ENCODE measurements at places on chromosomes 3 and 15.

GRCh38 chr3:145182196-145182911 lies 978.6 kb downstream of the PLOD2 start:
- DNase-seq = no peak

DNA sequence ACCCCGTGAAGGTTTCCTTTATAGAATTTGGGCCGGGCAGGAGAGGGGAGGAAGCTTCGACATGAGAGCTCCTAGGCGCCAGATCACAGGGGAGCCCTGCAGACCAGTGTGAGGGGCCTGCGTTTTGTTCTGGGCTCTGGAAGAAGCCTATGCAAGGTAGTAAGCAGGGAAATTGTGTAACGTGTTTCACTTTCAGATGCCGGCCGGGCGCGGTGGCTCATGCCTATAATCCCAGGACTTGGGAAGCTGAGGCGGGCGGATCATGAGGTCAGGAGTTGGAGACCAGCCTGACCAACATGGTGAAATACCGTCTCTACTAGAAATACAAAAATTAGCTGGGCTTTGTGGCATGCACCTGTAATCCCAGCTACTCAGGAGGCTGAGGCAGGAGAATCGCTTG lies 65.2 kb downstream of the GABRG3 start:
- DNase-seq = no peak

DNA sequence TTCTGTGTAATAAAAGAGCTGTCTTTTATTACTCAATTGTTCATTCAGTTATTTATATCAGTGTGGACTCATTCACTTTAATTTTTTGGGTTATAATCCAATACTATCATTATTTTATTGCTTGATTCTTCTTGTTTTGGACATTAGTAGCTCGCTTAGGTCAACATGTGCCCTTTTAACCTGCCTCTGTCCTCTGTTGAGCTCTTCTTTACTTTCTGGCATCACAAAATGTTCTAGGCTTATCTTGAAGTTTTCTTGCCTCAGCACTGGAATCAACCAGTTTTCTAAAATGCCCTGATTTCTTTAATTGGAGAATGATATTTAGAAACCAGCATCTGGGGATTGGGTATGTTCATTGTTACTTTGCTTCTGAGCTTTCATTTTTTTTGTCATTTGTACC lies 82.2 kb downstream of the LEKR1 start:
- DNase-seq = no peak

DNA sequence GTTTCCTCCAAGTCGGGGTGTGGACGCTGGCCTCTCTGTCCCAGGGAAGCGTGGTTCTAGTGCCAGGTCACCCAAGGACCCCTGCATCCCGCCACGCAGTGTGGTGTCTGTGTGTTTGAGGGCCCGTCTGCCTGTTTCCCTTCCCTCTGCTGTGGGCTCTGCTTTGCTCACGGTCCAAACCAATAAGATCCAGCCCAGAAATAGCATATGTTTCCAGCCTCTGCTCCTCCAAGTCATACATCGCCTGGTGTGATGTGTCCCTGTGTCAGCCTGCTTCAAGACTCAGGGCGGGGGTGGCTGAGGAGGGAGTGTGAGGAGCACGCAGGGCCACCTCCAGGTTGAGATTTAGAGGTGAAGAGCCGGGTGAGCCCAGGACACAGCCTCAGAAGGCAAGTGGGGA lies 21.9 kb upstream of the RPL29 start:
- DNase-seq = no peak

DNA sequence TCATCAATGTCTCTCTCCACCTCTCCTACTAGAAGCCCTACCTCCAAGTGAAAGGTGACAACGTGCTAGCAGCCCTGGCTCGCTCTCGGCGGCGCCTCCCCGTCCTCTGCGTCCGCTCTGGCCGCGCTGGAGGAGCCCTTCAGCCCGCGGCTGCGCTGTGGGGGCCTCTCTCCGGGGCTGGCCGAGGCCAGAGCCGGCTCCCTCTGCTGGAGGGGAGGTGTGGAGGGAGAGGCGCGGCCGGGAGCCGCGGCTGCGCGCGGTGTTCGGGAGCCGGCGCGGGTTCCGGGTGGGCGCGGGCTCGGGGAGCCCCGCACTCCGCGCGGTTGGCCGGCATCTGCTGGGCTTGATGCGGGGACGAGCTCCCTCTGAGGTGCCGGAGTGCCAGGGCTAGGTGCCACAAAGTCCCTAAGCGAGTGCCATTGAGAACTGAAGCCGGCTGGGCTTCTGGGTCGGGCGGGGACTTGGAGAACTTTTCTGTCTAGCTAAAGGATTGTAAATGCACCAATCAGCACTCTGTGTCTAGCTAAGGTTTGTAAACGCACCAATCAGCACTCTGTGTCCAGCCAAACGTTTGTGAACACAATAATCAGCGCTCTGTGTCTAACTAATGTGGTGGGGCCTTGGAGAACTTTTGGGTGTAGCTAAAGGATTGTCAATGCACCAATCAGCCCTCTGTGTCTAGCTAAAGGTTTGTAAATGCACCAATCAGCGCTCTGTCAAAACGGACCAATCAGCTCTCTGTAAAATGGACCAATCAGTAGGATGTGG lies 84.8 kb upstream of the ARRDC4 start:
- no peak for DNase-seq

DNA sequence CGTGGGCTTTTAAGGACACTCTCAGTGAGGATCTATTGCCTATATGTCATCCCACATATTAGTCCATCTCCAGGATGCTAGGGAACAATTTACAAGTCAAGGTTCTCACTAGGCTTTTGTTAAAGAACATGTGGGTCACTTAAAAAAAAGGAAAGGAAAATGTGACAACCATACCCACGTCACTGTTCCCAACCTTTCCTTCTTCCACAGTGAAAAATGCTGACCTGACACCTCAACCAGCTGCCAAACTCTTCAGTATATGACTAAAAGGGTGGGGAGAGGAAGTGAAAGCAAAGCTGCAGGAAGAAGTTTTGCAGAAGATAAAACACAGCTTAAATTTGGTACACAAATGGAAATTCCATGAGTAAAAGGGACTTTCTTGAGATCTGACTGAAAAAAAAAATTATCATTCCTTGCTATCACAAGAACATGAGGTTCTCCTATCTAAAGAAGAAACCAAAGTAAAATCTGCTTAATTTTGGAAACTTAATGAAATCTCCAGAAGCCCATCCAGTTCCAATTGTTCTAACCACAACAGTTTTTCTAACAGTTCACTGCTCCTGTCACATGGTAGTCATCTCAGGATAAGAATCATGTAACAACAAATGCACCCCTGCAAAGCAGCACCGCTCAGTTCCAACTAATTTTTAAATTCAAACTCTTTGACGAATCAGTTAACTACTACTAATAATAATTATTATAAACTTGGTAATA lies 117.0 kb upstream of the TSPAN3 start:
- DNase-seq = no peak

GRCh38 chr15:76866008-76866407 lies 39.1 kb downstream of the SCAPER start:
- no peak for DNase-seq

- no peak for DNase-seq
Observed at GRCh38 chr3:161851941-161852566, 355.4 kb downstream of the OTOL1 start.

GRCh38 chr3:106820726-106821362 lies 556.4 kb upstream of the CCDC54 start:
- no peak for DNase-seq

DNA sequence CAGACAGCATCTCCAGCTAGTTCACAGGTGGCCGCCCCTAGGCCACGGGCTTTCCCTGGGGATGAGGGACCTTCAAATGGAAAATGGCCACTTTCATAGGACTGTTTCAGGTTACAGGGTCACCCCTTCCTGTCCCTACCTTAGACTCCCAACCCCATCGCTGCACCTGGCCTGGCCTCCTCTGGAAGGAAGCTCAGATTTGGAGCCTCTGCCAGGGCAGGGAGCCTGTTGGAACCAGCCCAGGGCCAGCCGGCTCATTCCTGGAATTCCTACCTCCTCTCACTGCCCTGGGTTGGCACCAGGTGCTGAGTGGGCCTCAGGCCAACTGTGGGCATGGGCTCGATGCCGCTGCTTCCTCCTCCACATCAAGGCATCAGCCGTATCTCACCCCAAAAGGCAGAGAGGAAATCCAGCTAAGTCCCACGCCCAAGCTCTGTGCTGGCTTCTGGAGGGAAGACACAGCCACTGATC lies 42.2 kb downstream of the KLHL25 start:
- DNase-seq = no peak

DNA sequence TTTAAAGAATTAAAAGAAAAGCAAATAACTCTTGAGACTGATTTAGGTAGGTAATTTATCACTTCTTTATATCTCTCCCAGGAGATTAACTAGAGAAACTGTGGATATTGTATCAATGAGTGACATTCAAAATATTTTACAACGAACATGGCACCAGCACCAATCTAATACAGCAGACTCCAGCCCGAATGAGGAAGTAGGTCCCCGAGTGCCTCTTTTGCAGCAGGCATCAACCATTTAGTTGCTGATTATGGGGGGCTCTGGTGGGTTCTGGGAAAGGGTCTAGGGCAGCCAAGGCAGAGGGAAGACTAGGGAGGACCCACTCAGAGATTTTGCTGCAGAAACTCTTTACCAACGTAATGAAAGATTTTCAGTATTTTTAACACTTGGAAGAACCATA lies 31.7 kb upstream of the TTC14 start:
- DNase-seq = no peak

GRCh38 chr3:95327478-95327877 lies 1264.6 kb downstream of the NSUN3 start:
- DNase-seq = no peak

- no peak for DNase-seq
Observed at GRCh38 chr3:44077267-44077666, 164.4 kb upstream of the TOPAZ1 start.

GRCh38 chr15:72907733-72908132 lies 124.2 kb upstream of the ADPGK start:
- no peak for DNase-seq
